Pulmonary artery endothelial cell (primary cell): ENCODE measurements at places on chromosomes 5 and 9.

DNA sequence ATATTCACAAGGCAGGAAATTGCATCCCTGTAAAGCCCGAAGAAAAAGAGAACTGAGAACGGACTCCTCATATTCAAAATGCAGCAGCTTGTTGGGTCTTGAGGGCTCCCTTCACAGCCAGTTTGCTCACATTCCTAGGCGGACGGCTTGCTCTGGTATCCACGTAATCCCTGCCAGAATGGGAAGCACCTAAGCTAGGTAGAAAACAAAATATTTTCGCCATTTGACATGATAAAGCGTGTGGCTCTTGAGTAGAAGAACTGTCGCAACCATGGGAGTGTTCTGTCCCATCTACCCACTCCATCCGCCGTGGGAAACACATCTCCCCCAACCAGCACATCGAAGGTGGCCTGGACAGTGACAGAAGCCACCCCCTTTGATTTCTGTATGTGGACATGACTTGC, 183.1 kb downstream of the GAS1 start:
- DNase-seq, result no peak

DNA sequence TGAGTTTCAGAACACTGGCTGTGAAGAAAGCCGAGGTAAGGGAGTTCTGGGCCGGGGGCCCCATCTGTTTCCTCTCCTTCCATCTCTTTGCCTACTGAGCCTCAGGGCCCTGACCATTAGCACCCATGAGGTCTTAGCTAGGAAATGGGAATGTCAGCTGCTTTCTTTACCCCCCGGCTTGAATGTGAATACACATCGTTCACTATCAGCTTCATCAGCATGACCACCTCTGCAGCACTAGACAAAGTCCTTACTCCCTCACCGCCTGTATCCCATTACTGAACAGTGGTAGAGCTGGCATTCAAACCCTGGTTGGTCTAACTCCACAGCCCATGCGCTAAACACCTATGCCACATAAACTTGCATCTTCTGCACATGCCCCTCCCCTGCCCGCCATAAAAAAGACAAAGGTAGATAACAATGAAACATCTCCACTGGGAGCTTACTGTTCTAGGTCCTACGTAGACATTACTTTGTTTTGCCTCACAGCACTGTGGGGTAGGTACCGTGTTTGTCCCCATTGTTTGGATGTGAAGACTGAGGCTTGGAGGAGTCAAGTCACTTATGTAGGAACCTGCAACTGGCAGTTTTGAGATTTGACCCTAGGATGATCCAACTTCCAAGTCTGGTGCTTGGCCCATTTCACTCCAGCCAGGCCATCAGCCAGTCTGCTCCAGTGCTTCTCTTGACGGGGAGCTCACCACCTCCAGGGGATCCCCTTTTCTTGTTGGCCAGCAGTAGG, 93.3 kb downstream of the AMBP start:
- no peak for DNase-seq

DNA sequence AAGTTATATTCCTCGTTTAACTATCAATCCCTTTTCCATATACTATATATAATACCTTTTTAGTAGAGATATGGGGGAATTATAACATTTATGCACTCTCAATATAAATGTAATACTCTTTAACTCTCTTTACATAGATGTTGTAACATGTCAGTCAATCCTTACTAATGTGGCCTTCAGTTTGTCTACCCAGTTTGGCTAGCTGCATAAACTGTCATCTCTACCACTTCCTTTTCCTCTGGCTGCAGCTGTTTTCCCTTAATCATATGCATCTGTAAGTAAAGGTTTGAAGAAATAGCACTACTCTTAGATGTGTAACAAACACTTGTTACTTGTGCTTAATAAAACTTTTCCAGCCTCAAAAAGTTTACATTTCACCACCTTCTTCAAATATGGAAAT, 13.4 kb downstream of the ABHD17B start:
- DNase-seq, result no peak

- DNase-seq, result no peak
Measured at GRCh38 chr5:79893485-79893884, 97.6 kb downstream of the MTX3 start.

- no peak for DNase-seq
Measured at GRCh38 chr9:82140471-82140870, 151.9 kb downstream of the SPATA31D1 start.

DNA sequence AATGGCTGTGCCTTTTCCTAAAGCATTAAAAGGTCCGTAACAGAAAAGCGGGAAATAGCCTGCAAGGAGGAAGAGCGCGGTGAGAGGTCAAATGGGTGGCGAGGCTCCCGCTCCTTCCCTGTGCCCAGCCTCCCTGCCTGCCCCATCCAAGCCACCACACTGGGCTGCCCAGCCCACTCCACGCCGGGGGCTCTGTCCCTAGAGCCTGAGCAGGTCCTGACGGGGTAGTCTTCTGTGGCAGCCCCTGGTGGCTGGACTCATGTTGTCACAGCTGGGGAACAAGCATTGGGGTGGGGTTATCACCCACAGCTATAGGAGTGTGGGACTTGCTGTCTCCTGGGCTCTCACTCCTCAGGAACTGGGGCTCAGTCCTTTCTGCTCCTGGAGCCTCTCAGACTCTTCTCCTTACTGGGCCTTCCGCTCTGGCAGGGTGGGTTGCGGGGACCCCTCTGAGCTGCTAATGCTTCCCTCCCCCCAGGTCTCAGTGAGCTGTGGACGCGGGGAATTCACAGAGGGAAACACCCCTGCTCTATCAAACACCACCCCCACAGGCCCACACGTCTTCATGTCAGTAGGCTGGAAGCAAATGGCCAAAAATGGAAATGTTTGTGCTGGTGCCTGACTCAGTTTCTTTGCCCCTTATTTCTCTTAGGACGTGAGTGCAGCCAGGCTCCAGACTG, 152.4 kb upstream of the PHYKPL start:
- no peak for DNase-seq

- DNase-seq, result no peak
Measured at GRCh38 chr9:23220957-23221356, 605.1 kb downstream of the ELAVL2 start.

DNA sequence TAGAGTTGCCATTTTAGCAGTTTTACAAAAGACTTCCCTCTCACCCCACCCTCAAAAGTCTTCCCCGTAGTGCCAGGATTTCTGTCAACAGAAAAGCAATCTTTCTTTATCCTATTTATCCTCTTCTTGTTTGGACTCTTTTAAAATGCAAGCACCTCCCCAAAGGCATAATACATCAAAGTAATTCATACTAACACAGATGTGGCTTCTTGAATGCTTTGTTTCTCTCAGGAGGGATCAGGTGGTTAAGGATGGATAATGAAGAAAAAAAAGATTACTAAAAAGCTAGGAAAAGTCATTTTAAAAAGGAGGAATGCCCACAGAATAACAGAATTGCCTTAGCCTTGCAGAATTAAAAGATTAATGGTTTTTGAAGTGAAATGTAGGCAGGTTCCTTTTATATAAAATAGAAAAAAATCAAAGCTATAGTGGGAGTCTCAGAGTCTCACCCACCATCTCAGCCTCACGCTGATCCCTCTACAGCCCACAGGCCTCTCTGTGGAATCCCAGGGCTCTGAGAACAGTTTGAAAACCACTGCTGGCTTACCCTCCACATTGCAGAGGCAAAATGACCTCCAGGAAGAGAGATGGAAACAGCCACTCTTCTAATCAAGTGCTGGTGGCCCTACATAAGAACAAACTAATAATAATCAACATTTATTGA, 102.2 kb downstream of the GCNT1 start:
- no peak for DNase-seq

DNA sequence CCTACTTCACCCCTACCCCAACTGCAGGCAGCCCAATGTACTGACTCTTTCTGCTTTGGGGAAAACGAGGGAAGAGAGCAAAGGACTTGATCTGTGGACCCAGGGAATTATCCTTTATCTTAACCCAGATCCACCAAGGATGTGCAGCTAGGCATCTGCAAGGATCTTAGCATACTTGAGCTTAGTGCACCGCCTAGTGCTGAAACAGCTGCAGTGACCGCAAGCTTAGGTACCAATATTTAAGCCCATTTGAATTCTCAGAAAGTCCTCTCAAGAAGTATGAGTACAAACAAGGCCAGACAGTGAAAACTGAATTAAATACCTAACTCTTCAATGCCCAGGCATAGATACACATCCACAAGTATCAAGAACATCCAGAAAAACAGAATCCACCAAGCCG, 576.7 kb upstream of the ADAMTS16 start:
- no peak for DNase-seq
